Stimulated activated CD8-positive, alpha-beta memory T cell treated with anti-CD3 and anti-CD28 coated beads, Interleukin-7, amount 100 ng/mL, for 1 hour (primary cell): ENCODE measurements at places on chromosomes 16 and 17.

GRCh38 chr17:40284085-40284713 is 3.5 kb upstream of the CDC6 start:
- DNase-seq, result no peak

DNA sequence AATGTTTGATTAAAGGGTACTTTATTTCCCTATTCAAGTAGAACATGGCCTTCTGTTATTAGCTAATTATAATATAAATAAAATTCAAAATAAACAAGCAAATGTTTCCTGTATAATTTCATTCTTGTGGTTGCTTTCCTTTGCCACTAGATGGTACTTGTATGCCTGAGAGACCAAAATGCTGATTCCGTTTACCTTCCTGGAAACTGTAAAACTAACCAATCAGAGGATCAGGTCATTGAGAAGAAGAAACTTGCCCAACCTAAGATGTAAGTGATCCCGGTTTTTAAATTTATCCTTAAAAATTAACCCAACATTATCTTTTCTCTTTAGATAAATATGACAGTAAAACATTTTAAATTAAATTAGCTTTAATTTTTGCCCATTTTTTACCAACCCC is 8.1 kb upstream of the ABCA5 start:
- DNase-seq, result no peak

DNA sequence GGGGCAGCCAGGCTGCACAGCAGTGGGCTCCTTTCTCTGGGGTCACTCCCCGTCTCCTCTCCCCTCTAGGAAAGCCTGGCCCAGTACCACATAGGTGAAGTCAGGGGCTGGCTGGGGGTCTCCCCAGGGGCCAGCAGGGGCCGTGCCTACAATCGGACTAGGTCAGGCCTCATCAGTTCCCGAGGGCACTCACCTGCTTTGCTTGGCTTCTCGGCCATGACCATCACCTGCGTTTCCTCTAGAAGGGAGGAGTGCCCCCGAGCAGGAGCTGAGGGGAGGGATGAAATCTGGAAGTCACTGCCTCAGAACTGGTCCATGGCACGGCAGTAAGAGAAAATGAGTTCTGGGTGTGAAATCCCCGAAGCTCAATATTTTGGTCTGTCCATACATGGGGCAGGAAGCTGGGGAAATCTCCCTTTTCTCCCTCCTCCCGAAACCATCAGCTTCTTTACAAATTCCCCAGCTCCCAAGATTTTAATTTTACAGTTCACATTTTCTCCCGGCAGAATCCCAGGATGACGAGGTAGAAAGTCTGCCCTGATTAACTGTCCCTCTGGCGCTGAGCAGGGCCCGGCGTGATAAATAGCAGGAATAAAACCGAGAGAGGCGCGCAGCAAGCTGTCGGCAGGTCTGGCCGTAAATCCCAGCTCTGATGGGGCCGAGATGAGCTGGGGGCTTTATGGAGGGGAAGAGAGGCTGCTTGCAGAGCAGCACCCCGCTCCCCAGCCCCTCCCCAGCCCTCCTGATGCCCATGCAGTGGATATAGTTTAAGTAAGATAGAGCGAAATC is 172.1 kb downstream of the RBFOX3 start:
- no peak for DNase-seq

DNA sequence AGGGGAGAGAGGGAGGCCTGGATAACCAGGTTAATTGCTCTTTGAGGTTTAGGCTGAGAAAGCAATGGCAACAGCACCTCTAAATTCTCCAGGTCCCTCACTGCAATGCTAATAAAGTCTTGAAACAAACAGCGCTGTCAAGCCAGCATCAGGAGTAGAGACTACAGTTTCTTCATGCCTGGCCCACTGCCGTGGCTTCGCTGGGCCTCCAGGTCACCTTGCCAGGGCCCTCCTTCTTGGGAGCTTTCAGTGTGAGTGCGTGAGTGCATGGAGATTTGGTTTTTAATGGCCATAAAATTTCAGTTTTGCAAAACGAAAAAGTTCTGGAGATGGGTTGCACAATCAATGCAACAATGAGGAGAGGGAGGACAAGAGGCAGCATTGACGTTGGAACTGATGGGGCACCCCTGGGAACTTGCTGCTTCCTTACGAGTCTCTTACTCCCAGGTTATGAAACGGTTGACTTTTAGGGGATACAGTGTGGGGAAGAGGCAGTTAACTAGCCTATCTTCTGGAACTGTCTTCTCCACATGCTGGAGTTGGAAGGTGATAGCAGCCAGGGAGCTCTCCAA is 229.4 kb downstream of the XYLT1 start:
- no peak for DNase-seq

- DNase-seq, result no peak
Measured at GRCh38 chr16:84640145-84640544, 8.2 kb upstream of the KLHL36 start.

GRCh38 chr17:78130437-78131101 is at the start of gene TMC8:
TMC8 (plus strand) TSS chr17:78130771; CDS start chr17:78131589, 818 bp downstream.
- no peak for DNase-seq

GRCh38 chr17:55743103-55743679 is 7.7 kb upstream of the PCTP start:
- DNase-seq, result no peak

DNA sequence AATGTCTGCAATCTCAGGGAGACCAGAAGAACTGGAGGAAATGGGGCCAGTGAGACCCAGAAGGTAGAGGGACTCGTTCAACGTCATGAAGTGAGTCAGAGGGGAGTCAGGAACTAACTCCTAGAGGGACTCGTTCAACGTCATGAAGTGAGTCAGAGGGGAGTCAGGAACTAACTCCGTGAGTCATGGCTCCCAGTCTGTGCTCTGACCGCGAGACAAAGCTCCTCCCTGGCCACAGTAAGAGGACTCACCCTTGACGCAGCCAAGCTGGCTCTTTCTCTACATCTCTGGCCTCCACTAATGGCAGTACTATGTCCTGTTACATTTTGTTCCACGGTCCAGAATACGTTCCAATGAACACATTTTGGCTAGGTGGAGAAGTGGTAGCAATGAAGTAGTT is 902.5 kb downstream of the KCNJ2 start:
- DNase-seq, result no peak

- no peak for DNase-seq
Measured at GRCh38 chr17:54982399-54982798, 13.8 kb downstream of the STXBP4 start.

DNA sequence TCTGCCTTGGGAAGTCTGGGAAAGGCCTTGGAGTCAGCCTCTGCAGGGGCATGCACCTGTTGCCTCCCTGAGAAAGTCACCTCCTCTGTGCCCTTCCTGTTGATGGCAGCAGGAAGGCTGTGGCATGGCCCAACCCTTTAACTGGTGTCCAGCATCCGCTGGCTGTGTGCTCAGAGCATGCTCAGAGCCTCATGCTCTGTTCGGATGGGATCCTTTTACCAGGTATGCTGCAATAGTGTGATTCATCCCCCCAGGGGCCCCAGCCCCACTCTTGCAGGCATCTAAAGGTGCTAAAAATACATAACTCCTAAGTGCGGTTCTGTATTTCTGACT is 24.9 kb downstream of the KLHL36 start:
- DNase-seq, result no peak

- DNase-seq, result no peak
Measured at GRCh38 chr17:46043606-46044005, 44.6 kb downstream of the STH start.

DNA sequence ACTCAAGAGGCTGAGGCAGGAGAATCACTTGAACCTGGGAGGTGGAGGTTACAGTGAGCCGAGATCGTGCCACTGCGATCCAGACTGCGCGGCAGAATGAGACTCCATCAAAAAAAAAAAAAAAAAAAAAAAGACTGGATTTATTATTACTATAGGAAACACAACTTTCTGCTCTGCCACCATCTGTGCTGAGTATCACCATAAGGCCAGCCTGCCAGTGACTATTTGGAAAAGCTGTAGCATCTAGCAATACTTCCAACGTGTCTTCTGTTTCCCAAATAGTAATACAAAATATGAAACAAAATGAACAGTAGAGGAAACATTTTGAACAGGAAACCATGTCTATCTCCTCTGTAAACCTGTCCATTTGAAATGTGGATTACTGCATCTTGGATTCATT is 43.6 kb upstream of the CRYM start:
- DNase-seq, result no peak

DNA sequence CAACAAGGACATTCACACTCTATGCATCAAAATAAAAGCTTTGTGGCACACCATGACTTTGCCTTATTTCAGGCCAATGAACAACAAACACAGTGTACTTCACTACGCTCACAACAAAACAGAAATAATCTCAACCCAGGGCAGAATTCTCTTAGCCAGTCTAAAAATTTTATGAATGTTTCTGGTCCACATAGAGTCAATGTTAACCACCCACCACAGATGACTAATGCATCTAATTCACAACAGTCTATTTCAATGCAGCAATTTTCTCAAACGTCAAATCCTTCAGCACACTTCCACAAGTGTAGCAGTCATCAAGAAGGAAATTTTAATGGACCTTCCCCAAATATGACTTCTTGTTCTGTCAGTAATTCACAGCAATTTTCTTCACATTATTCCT is 101.7 kb downstream of the CHD9 start:
- no peak for DNase-seq

DNA sequence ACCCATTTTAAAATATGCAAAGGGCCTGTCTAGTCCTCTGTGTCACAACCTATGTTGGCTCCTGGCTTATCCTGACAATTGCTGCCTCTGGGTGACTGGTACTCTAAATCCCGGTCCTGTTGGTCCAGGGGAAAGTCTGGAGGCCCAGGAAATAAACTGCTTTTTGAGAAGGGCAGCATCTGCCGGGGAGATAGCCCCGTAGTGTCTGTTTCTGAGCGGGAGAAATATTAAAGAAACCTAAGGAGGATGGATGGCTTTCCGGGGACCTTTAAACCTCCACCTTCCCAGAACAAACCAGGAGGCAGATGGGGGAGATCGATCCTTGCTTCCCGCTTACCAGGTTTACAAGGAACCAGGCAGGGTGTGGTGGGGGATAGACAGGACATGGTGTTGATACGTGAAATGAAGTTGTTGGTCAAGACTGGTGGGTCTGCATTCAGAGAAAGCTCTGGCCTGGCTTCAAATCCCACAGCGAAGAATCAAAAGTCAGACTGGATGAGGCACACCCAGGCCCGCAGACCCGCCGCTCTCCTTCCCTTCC is 3.8 kb downstream of the HOXB2 start:
- no peak for DNase-seq

GRCh38 chr16:30031477-30031918 is 427 bp upstream of the TLCD3B start:
- DNase-seq, result no peak

DNA sequence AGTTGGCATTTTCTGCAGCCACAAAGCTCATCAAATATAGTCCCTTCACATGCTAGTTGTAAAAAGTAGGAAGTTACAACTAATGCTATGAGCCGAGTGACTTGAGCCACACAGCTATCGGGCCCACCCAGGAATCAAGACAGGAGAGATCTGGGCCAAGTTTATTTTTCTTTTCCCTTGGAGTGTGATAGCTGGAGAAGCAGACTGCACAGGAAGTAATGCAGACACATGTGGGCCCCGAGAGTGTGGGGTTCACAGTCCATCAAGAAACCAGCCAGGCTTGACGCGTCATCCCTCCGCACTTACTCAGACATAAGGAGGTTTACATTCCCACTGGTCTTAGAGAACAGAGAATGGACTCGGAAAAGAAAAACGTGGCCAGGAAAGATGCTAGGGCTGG is 403.1 kb upstream of the CDH11 start:
- DNase-seq, result no peak

GRCh38 chr16:19513377-19514053 is 8.4 kb downstream of the GDE1 start:
- DNase-seq, result no peak

DNA sequence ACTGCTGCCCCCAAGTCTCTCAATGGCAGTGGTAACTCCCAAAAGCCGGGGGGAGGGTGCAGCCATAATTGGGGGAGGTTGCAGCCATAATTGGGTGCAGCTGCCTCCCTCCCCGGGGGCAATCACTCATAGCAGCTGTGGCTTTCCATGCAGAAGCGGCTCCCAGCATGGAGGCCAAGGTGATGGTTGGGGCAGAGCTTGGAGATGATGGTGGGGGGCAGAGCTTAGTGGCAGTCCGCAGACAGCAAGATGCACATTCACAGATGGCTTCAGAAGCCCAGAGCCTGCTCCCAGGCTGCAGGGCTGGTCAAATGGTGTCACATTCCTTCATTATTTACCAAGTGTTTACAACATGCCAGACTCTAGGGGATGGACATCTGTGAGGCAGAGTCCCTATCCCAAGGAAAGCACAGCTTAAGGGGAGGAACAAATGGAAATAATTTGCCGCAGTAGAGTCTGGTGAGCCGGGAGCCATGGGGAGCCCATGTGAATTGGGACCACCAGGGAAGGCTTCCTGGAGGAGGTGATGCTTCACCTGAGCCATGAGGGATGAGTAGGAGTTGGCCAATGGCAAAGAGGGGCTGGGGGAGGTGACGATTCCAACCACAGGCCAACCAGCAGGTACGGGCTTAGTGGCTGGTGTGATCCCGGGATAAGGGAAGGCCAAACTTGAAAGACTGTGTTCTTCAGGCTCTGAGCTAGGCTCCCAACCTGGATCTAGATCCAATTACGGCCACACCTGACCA is 8.1 kb downstream of the DOC2B start:
- no peak for DNase-seq

DNA sequence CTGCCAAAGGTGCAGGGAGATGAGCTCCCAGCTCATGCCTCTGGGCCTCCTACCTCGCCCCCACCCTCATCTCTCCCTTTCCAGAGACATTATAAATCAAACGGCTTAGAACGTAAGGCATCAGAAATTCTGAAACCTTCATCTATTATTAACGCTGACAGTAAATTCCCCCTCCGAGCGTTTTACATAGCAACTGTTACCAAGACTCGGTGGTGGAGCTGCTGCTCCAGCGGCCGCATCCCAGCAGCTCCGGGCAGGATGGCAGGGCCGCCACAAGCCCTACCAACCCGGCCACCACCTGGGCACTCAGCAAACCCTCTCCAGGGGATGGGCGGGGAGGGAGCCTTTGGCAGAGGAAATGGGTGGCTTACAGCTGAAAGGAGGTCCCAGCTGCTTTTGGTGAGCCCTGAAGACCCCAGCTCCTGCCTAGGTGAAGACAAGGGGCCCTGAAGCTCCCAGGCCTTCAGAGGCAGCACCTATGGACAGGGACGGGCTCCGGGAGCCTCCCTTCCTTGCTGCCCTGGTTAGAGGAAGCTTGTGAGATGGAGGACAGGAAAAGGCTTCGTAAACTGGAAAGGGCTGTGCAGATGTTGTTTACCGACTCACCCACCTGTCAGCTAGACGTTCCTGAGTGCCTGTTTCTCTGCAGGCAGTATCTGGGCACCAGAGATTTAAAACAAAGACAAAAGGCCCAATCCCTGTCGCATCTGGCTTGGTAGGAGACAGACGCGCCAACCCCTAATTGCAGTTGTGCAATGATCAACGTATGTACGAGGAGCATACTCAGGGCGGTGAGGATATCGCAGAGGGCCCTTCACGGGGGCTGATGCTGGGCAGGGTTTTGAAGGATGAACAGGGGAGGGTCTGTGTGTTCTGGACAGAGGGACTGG is 76.9 kb downstream of the RAI1 start:
- DNase-seq, result no peak

GRCh38 chr17:67700037-67700724 is 17.6 kb upstream of the NOL11 start:
- DNase-seq, result no peak

DNA sequence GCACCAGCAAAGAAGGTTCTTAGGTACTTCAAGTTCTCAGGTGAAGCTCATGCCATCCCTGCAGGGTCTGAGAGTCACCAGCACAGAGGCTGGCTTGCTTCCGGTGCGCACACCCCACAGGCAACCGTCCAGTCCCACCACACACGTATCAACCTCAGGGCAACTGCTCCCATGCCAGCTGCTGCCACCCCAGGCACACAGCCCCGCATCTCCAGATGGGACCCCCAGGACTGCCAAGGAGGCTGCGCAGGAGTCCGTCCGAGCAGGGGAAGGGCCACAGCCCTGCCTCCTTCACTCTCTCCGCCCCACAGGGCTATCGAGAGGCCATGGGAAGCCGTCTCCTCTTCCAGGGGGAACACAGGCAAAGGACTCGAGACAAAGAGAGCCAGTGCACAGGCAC is 13.3 kb downstream of the KIFC3 start:
- no peak for DNase-seq
